Fibroblast of the aortic adventitia (primary cell): ENCODE measurements at places on chromosomes 4 and X.

- peak; percentile 51 for DNase-seq
Observed at GRCh38 chr4:53697016-53697685, 105.9 kb upstream of the LNX1 start.

- peak; percentile 55 for DNase-seq
Observed at GRCh38 chr4:38030023-38030422, 69.8 kb downstream of the PTTG2 start.

GRCh38 chr4:95165926-95166524 is 382.7 kb downstream of the UNC5C start:
- DNase-seq: peak; percentile 79

DNA sequence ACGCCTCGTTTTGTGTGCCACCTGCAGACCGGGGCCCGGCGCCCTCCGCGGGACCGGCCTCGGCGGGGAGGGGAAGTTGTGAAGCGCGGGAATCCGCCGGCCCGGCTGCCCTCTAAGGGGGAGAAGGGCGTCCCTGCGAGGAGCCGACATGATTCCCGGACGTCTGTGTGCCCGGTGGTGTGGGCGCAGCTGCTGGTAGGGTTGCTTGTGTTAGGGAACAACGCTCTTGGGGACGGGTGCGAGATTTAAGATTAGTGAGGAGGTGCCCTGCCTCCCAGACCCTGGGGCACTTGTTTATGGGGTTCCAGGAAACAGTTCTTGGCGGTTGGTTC is 627 bp downstream of the CDKN2AIP start:
- DNase-seq: no peak

DNA sequence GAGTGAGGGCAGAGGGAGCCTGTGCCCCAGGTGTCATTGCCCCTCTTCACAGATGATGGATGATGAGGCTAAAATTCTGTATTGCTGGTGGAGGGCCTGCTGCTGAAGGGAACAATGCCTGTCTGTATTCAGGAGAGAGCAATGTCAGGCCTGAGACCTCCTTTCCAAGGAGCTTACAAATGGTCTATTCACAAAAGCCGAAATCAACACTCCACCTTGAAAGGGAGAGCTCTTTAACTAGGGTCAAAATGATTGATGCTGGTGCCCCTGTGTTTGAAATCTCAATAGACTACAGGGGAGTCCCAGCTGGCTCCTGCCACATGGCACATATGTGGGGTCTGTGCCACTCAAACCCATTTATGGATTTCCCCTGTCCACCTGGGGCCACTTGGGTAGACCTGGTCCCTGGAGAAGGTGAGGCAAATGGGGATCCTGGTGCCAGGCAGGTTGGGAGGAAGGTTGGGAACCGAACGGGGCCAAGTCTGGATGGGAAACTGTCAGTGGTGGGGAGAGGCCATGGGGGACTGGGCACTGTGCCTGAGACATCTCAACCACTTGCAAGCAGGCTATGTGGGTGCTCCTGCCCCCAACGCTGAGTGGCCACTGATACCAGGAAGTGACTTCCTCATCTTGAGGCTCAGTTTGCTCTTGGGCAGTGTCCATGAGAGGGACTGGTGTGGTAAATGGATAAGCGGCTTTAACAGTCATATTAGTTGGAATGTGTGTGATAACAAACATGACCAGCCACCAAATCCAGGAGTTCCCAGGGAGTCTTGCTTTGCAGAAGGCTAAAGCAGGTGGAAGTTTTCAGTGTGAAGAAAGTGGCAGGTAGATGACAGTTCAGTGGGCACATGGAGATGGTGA is 223.8 kb upstream of the PSAPL1 start:
- no peak for DNase-seq

DNA sequence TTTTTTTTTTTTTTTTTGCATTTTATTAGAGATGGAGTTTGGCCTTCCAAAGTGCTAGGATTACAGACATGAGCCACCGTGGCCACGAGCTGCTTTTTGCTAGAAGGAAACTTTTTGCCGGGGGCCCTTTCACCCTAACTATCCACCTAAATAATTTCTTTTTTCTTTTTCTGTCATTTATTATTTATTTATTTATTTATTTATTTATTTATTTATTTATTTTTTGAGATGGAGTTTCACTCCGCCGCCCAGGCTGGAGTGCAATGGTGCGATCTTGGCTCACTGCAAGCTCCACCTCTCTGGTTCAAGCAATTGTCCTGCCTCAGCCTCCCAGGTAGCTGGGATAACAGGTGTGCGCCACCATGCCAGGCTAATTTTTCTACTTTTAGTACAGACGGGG is 303.9 kb downstream of the ASMT start:
- DNase-seq: no peak

GRCh38 chr4:17704020-17704650 is 77.3 kb downstream of the FAM184B start:
- no peak for DNase-seq

DNA sequence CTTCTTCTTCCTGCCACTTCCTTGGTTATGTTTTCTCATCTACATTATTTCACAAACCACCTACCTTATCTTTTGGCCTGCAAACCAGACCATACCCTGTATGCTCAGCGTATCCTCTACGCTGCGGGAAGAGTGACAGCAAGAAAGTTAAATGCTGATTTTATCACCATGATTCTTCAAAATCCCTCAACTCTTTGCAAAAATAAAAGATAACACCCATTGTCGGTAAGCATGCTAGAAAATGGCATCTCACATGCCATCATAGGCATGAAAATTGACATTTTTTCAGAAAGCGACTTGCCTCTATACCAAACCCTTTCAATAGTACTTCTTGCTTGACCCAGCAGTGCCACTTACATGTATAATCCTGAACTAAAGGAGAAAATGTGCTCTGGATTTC is 102.0 kb downstream of the HPGD start:
- DNase-seq: no peak

- no peak for DNase-seq
Observed at GRCh38 chr4:152190907-152191306, 345.0 kb downstream of the FBXW7 start.

DNA sequence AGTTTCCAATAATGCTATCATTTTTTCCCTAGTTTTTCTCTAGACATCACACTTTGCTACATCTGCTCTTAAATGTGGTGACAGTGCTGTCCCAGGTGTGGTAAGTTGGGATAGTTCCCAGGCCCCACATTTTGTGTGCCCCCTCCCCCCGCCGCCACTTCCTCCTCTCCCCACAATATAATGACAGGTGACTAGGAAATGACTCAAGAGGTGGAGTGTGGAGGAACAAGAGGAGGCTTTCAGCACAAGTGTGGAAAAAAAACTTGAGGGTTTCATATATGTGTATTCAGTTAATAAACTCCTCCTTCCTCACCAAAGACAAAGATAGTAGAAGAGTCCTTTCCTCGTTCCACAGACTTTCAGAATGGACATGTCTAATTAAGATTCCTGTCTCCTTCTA is 18.3 kb upstream of the IL21 start:
- DNase-seq: no peak
